Stimulated activated CD8-positive, alpha-beta memory T cell treated with anti-CD3 and anti-CD28 coated beads, Interleukin-7, amount 100 ng/mL, for 1 hour (primary cell): ENCODE measurements at places on chromosomes 2 and 18.
A peak's percentile ranks its signal among the peaks of the same experiment; 100 is the strongest.

- no peak for DNase-seq
Measured at GRCh38 chr2:220489121-220489520, 861.7 kb downstream of the SLC4A3 start.

DNA sequence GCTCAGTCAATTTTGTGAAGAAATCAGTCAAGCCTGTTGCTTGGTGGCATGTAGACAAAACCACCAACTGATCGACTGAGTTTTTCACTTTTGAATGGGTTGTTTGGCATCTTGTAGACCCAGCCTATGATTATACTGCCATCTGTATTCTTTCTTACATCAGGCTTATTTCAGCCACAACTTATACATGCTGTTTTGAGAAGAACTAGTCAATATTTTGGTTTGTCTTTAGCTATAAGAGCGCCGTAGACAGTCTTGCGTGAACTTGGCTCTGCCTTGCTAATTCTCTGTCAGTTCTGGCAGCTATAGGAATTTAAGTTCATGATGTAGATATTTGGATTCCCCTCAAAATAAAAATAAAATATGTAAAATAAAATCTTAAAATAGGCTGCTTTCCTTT lies 742.0 kb upstream of the FANCL start:
- DNase-seq, result no peak

- DNase-seq, result no peak
Measured at GRCh38 chr18:10950080-10950875, 199.1 kb downstream of the PIEZO2 start.

- no peak for DNase-seq
Measured at GRCh38 chr2:98908931-98909316, 27.1 kb downstream of the CRACDL start.

DNA sequence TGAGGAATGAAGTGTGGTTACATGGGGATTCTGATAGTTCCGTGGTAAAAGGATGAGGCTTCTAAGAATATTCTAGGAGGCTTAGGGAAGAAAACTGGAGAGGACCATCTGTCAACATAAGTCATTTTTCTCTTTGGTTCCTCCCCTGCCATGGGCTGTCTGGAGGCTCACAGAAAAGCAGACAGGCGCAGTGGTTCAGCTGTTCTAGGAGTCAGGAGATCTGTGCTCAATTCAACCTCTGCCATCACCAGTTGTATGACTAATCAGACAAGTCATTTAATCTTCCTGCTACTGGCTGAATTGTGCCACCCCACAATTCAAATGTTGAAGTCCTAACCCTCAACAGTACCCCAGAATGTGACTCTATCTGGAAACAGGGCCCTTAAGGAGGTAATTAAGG lies 36.4 kb downstream of the ADAM17 start:
- DNase-seq, result no peak

GRCh38 chr2:237304763-237305514 lies 109.0 kb downstream of the COL6A3 start:
- DNase-seq, result no peak

- no peak for DNase-seq
Measured at GRCh38 chr2:232341739-232342126, 36.8 kb upstream of the ALPP start.

- DNase-seq, result no peak
Measured at GRCh38 chr2:494853-495252, 182.4 kb downstream of the TMEM18 start.

DNA sequence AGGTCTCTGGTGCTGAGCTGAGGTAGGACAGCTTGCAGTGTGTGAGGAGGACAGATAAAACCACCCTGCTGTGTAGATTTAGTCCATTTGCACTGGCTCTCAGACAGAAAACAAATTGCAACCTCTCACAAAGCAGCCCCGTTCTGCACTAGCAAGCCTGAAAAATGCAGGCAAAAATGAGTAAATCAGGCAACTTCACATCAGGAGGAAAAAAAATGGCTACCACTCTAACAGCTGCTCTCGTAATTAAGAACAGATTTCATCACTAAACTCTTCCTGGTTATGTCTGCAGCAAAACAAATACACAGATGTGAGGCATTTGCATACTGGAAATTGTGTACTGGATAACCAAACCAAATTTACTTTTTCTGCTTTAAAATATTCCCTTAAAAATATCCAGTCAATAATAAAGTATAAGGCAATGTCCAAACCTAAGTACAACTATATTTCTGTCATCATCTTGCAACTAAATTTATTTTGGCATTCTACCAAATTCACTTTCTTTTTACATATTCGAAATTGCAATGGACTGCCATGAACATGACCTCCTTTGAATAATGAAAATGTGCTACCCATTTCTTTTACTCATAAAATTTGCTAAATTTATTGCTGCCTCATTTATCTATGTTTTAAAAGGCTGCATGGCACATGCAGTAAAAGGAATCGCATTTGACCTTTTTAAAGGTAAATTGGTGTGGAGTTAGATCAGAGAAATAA lies 157.4 kb downstream of the AFF3 start:
- no peak for DNase-seq

GRCh38 chr18:61402726-61403125 lies 69.5 kb downstream of the CDH20 start:
- DNase-seq, result no peak

GRCh38 chr2:237361194-237362004 lies 52.6 kb downstream of the COL6A3 start:
- no peak for DNase-seq

GRCh38 chr2:102736410-102737409 lies 25.1 kb upstream of the TMEM182 start:
- DNase-seq, result peak; percentile 74

GRCh38 chr2:152038441-152038958 lies 60.3 kb downstream of the CACNB4 start:
- DNase-seq, result no peak

- DNase-seq, result no peak
Measured at GRCh38 chr18:74980669-74981068, 228.3 kb downstream of the PTGR3 start.

DNA sequence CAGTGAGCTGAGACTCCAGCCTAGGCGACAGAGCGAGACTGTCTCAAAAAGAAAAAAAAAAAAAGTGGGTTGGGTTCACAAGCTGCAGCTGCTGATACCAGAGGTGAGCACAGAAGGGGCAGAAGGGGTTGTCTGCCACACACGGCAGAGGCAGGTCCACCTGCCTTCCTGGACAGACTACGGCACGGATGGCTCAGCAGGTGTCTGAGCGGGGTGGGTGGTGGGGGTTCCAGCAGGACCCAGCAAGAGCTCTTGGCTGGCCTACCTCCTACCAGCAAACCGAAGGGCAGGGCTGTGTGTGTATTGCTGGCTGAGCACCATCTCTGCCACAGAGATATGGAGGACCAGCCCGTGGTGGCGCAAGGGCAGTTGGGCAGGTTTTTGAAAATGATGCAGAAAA lies 130.4 kb upstream of the ASB18 start:
- DNase-seq, result no peak

GRCh38 chr2:153986488-153987229 lies 114.9 kb downstream of the GALNT13 start:
- no peak for DNase-seq

DNA sequence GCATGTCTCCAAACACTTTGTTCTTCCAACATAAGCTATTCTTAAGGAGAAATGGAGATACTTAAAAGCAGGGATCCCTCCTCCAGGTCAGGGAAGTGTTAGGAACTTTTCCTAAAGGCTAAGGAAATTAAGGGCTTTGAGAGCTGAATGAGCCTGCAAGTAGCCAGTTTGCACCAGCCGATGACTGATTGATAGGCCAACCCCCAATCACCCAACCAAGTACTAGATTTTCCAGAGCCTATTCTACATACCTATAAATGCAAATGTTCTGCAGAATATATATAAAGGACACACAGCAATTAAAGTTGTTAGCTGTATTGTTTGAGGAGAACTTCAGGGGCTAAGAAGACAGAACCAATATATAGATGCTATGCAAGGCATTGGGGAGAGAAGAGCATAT lies 547.6 kb downstream of the NRXN1 start:
- no peak for DNase-seq

DNA sequence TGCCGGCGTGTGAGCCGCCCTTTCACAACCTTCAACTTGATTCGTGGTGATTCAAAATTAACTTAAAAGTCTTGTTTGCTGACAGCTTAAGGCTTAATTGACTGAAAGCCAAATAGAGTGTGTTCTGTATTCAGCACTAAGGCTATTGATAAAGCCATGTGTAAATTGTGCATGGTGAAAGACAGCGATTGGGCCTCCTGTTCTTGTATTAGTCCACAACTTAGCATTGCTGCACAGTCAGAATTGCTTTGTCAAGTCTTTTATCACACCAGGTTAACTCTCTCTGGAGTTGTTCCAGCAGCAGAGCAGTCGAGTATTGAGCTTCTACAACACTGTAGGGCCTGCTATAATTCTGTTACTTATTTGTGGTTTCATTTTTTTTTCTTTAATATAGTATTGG lies 210.1 kb downstream of the WDR7 start:
- no peak for DNase-seq

- DNase-seq, result no peak
Measured at GRCh38 chr18:54845787-54846186, 17.5 kb downstream of the RAB27B start.

GRCh38 chr2:115572746-115573145 lies 1130.3 kb downstream of the DPP10 start:
- DNase-seq, result no peak

- DNase-seq, result no peak
Measured at GRCh38 chr2:168749297-168749696, 53.1 kb upstream of the NOSTRIN start.

DNA sequence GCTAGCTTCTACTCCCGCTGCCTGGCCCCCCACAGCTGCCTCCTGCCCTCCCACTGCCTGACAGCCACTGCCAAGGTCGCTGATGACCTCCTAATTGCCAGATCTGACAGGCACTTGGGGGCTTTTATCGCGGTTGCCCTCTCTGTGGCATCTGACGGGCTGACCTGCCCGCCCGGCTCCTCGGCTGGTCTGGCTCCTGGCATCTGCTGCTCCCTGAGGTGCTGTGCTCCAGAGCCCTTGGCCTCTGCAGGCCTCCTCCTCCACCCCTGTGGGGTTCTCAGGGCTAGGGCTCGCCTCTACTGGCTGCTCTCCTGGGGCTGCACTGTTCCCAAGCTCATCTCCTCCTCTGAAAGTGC lies 43.1 kb downstream of the INHBB start:
- DNase-seq, result no peak

GRCh38 chr2:138564586-138565229 lies 63.1 kb downstream of the SPOPL start:
- no peak for DNase-seq

DNA sequence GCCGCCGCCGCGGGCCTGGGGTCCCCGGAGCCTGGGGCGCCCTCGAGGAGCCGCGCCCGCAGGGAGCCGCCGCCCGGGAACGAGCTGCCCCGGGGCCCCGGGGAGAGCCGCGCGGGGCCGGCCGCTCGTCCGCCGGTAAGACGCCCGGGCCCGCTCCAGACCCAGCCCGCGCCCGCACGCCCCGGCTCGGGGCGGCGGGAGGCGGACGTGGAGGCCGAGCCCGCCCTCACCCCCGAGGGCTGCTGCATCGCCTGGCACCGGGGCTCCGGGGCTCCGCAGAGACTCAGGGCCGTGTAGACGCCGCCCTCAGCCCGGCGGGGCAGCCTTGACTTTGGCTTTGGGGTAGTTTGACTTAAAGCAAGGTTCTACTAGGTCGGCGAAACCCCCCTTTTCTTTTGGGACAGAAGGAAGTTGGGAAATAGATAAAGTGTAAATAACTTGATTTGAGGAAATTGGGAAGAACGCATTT lies 335 bp downstream of the ERFE start:
- no peak for DNase-seq

- DNase-seq, result no peak
Measured at GRCh38 chr2:2570360-2570759, 239.3 kb upstream of the MYT1L start.

GRCh38 chr2:237295889-237296480 lies 118.0 kb downstream of the COL6A3 start:
- no peak for DNase-seq

- no peak for DNase-seq
Measured at GRCh38 chr18:68842951-68843350, 45.1 kb downstream of the CCDC102B start.

GRCh38 chr2:41182961-41183360 lies 731.1 kb upstream of the SLC8A1 start:
- DNase-seq, result no peak

DNA sequence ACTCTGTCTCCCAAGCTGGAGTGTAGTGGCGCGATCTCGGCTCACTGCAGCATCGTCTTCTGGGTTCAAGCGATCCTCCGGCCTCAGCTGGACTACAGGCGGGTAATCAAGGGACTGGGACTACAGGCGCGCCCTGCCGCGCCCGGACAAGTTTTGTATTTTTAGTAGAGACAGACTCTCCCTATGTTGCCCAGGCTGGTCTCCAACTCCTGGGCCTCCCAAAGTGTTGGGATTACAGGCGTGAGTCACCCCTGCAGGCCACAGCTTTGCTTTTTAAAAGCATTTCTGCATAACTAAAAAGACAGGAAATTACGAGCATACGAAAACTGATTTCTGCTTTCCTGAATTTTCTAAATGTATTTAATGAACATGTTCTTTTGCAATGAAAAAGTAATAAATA lies 916 bp upstream of the OSBPL1A start:
- no peak for DNase-seq

- DNase-seq, result no peak
Measured at GRCh38 chr2:228245601-228246000, 64.1 kb upstream of the SPHKAP start.

DNA sequence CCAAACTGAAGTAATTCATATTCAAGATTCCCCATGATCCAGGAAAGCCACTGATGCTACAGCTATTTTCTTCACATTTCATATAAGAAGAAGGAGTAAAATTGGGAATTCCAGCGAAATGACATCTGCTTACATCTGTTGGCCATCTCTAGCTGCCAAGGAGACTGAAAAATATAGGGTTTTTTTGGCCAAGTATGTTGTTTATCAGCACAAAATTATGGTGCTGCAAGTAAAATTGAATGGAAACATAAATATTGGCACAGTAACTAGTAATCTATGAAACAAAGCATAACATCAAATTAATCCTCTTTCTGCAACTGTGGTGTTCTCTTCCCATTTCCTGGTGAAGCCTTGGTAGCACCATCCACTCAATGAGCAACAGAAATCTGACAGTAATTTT lies 649.5 kb upstream of the ZNF804A start:
- DNase-seq, result no peak

- no peak for DNase-seq
Measured at GRCh38 chr2:205695460-205695991, 13.2 kb downstream of the NRP2 start.

- no peak for DNase-seq
Measured at GRCh38 chr2:232966122-232966521, 46.9 kb downstream of the NGEF start.

GRCh38 chr2:144686518-144687215 lies 166.7 kb upstream of the ZEB2 start:
- no peak for DNase-seq

DNA sequence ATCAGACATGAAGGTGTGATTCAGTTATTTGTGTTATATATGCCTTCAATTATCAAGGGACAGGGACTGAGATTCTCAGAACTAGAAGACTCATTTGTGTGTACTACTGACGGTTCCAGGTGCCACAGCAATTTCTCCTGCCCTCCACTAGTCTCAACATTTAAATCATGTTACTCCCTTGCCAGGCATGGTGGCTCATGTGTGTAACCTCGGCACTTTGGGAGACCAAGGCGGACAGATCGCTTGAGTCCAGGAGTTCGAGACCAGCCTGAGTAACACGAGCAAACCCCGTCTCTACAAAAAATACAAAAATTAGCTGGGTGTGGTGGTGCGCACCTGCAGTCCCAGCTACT lies 1.1 kb downstream of the CNDP2 start:
- DNase-seq, result no peak

GRCh38 chr2:119402645-119403560 lies 28.8 kb upstream of the TMEM37 start:
- DNase-seq, result no peak

- no peak for DNase-seq
Measured at GRCh38 chr18:62347089-62347506, 22.0 kb downstream of the TNFRSF11A start.
